ENCODE measurements at places on chromosomes 13 and 19.

DNA sequence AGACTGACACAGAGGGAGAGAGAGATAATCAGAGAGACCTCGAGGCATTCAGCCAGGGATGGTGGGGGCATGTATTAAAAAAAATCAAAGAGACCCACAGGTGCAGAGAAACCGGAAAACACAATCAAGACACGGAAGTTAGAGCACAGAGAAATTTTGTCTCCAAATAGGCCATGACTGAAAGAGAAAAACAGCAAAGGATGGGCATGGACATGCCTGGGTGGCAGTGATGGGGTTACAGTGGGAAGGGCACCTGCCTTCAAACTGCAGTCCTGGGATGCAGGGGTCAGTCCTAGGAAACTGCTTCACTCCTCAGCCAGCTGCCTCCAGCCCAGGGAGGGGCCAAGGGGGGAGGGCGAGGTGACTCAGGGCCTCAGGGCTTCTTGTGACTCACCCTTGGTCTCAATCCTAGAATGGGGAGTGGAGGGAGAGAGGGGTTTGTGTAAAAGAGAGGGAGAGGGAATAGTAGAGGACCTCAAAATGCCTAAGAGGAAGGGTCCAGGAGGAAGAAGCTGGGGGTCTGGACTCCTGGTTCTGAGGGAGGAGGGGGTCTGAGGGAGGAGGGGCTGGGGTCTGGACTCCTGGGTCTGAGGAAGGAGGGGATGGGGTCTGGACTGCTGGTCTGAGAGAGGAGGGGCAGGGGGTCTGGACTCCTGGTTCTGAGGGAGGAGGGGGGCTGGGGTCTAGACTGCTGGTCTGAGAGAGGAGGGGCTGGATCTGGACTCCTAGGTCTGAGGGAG lies 3.6 kb upstream of the KCNN4 start:
- DNase-seq: no peak

GRCh38 chr13:80469853-80470381 lies 129.0 kb upstream of the SPRY2 start:
- peak; percentile 71 for DNase-seq

- DNase-seq: no peak
These were observed 23.7 kb upstream of the ZNF254 start for GRCh38 chr19:24063295-24063694.

- DNase-seq: no peak
These were observed 74.4 kb downstream of the SLITRK6 start for GRCh38 chr13:85724546-85725432.

- no peak for DNase-seq
These were observed 16.6 kb upstream of the LRCH1 start for GRCh38 chr13:46536341-46536740.

GRCh38 chr13:55013051-55013450 lies 1984.4 kb downstream of the OLFM4 start:
- no peak for DNase-seq

GRCh38 chr19:12364391-12365235 lies 870 bp downstream of the ZNF442 start:
- peak; percentile 63 for DNase-seq

GRCh38 chr19:22616659-22617058 lies 17.5 kb upstream of the ZNF492 start:
- no peak for DNase-seq

DNA sequence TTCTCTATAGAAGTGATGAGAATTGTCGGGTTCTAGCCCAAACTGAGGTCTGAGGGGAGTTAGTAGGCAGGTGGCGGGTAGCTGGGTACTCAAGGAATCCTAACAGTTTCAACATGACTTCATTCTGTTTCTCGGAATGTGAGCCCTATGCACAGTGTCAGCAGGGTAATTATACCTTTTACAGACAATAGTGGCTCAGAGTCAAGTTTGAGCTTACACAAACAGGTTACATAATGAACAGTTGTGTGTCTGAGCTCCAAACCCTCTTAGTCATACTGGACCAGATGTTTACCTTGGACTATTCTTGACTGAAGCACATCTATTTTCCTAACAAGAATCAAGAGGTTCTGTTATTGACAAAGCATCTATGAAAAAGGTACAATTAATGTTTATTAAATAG lies 1066.7 kb upstream of the PCDH20 start:
- no peak for DNase-seq

DNA sequence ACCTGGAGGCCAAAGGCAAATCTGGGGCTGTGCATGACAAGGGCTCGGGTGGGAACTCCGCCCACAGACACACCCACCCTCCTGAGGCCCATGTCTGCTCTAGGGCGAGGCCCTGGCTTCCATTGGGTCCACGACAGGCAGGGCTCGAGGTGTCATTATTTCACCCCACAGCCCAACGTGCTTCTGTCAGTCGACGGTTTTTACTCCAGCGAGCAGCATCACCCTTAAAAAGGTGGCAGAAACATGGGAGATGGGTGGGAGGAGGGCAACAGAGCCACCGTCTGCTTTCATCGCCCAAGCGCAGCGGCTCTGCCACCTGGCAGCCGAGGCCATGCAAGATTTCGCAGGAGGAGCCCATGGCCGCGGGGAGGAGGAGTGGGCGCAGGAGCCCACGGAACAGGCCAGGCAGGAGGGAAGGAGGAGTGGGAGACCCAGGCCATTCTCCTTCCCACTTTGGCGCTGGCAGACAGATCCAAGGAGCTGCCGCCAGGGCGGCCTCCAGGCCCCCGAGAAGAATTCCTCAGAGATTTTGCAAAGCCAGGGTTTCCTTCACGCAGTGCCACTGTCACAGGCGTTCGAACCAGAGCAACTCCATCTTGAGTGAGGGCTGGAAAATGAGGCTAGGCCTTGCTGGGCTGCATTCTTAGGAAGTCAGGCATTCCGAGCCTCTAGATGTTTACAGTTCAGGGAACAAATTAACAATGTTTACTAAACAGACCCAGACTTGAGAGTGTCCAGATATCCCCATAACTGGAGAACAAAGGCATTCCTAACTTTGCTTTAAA lies 49.3 kb upstream of the TUBGCP3 start:
- no peak for DNase-seq

- DNase-seq: peak; percentile 99
These were observed 3.7 kb upstream of the ZNF665 start for GRCh38 chr19:53196777-53197396.

- no peak for DNase-seq
These were observed 55.4 kb downstream of the KCTD12 start for GRCh38 chr13:76830805-76831204.

GRCh38 chr19:30711296-30711695 lies 339.1 kb downstream of the ZNF536 start:
- DNase-seq: no peak

GRCh38 chr13:110354123-110354627 lies 47.1 kb downstream of the COL4A2 start:
- no peak for DNase-seq

DNA sequence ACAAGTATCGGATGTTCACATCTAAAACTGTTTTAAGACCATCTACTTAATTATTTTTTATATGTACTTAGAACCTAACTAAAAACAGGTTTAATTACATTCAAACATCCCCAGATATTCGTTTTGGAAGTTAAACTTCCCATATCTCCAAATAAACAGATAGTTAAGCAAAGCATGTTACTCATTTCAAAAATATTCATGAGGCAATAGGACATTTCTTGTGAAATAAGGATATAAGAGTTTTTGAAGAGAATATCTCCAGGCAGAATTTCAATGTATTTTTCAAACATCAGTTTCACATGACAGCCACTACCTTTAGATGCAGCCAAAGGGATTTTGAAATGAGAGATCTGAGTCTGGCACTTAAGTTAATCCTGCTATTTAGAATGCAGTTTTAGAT lies 697.5 kb downstream of the SLITRK1 start:
- DNase-seq: no peak

DNA sequence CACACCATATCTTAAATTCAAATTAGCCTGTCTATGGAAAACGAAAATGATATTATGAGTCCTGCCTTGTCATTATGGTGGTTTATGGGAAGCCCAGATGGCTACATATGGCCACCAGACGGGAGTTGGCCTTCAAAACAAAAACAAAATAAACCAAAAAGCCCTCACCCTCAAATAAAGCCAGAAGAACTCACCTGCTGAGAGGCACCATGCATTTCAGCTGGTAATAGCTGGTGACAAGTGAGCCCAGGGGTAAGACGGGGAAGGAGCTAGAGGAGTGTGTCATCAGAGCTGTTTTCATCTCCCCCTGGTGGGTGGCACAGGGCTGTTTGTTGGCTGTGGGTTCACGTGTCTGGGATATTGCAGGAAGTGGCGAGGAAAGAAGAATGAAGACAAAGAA lies 152.9 kb downstream of the EFNB2 start:
- no peak for DNase-seq

GRCh38 chr13:52850396-52851136 lies 2.1 kb upstream of the PCDH8 start:
- DNase-seq: peak; percentile 88

GRCh38 chr13:25906191-25906661 lies 145.6 kb downstream of the SHISA2 start:
- DNase-seq: no peak

DNA sequence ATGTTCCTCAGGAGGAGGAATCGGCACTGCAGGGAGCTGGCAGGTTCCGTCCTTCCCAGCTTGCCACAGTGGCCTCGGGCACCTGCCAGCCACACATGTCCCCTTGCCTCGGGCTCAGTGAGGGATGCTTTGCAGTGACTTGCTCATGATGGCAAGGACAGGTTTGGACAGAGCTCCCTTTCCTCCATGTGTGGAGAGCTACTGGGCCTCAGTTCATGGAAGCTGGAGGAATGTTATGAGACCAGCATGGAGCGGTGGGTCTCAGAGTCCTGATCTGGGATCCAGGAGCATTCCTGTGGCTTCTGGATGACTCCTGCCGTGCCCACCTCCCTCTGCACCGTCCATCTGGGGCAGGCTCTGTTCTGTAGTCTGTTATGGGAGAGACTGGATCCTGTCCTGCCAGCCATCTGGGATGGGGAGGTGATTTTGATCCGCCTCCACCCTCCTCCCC lies 59.2 kb downstream of the SIPA1L3 start:
- DNase-seq: no peak

GRCh38 chr13:68030152-68030809 lies 800.1 kb upstream of the PCDH9 start:
- DNase-seq: no peak

DNA sequence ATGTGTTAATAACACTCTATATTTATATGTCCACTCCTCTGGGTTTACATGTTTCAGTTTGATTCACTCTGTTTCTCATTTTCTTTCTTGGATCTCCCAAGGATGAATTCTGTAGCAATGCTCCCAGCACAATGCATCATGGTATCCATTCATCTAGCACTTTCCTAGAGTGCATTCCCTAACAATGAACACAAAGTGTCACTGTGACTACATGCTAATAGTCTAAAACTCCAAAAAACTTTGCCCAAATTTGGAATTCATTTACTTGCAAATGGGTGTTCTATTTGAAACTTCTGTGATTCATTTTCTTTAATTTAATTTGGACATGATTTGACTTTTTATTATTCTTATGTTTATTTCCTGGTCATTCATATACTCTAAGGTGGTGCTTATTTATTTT lies 286.3 kb downstream of the POU4F1 start:
- DNase-seq: no peak

DNA sequence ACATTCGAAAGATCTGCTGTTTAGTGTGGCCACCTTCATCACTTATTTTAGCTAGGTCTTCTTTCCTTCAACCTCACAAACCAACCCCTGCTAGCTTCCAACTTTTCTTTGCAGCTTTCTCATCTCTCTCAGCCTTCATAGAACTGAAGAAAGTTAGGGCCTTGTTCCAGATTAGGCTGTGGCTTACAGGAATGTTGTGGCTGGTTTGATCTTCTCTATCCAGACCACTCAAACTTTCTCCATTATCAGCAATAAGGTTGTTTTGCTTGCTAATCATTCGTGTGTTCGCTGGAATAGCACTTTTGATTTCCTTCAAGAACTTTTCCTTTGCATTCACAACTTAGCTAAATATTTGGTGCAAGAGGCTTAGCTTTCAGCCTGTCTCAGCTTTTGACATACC lies 44.7 kb downstream of the CARS2 start:
- DNase-seq: no peak

DNA sequence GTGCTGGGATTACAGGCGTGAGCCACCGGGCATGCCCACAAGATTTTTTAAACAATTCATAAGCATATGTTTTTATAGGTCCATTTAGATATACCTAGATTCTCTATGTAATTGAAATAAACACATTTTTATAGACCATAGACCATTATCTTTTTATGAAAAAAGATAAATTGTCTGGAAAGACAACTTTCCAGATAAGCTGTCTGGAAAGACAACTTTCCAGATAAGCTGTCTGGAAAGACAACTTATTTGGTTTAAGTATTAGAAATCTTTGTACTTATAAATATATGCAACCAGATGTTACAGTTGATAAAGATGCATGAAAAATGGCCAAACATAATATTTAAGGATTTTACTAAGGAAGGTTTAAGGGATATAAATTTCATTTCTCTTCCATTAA lies 538.5 kb downstream of the GPC6 start:
- DNase-seq: no peak

- DNase-seq: no peak
These were observed 181.8 kb downstream of the TBC1D4 start for GRCh38 chr13:75299913-75300862.

DNA sequence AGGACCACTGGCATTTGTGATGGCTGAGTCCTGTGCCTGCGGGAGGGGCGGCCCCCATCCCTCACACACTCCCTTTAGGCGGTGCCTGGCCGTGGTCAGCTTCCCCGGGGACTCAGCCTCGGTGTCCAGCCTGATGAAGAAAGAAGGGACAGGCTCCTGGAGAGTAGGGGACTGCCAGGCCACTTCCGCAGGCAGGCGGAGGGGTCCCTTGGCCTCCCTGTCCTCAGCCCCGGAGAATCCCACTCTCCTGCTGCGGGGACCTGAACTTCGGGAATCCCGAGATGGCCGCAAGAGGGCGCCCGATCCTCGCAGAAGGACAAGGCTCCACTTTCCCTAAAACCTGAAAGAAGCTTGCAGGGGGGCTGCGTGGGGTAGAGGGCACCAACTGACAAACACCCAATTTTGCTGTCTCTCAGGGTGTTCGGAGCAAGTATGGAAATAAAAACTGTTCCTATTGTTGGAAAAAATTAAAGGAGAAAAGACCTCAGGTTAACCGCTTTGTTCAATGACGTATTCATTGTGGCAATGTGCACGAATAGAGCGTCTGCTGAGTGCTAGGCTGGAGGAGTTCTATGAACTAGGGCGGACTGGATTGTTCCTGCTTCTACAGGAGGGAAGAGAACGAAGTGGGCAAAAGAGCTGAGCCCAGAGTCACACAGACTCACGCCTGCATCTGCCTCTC lies 297.3 kb downstream of the ZNF536 start:
- peak; percentile 79 for DNase-seq

GRCh38 chr13:54945973-54946372 lies 1917.4 kb downstream of the OLFM4 start:
- DNase-seq: no peak

GRCh38 chr13:20159646-20160305 lies 1.1 kb downstream of the GJA3 start:
- no peak for DNase-seq

DNA sequence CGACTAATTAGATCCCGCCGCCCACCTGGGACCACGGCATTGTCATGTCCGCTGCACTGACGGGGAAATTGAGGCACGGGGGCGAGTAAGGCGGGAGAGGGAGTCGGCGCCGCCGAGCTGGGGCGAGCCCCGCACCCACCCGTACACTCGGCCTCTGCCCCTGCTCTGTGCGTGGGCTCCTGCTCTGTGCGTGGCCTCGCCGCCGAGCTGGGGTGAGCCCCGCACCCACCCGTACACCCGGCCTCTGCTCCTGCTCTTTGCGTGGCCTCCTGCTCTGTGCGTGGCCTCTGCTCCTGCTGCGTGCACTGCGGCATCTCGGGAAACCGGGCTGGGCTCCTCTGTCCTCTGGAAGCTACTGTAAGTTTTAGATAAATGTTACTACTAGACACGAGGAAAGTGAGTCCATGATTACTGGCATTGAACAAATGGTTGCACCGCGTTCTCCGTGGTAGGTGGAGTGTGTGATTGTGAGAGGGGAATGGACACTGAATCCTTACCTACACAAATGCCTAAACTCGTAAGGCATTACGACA lies 826 bp upstream of the C1QTNF9 start:
- DNase-seq: no peak
